Hypothalamus (tissue), 51 donors: ENCODE measurements at places on chromosomes 3 and 15.

- no peak for DNase-seq
These were observed 424.4 kb downstream of the C3orf38 start for GRCh38 chr3:88574146-88574545.

GRCh38 chr15:74385733-74386132 is 18.3 kb upstream of the CYP11A1 start:
- DNase-seq = no peak

GRCh38 chr3:28745916-28746617 is 397.4 kb upstream of the AZI2 start:
- no peak for DNase-seq

DNA sequence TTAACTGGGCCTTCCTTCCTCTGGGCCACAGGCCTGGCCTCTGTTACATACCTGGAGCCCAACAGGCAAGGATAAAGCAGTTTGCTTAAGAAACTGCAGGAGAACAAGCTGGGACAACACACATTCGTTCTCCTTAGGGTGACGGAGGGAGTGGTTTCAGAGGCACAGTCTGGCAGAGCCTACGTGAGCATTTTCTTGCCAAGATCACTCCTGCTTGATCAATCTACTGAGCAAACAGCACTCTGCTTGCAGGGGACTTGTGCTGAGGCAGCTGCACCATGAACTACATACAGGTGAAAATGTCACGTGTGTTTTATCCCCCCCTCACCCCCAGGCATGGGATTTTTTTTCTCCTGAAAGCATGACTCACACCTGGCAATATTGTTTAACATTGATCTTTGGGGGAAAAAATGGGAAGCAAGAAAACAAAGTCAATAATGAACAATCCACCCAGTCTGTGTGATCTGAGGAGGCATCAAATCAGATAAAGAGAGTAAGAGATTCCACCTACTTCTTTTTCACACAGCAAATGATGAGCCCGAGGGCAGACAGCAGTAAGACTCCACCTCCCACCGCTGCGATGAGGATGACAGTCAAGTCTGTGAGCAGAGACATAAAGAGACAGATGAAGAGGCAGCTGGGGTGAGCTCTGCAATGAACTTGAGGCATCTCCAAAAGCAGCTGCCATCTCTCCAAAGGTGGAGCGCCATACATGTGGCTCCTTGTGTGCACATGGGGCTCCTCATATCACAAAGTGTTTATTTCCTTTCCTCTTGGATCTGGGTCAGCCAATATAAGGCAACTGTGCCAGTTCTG is 57.4 kb downstream of the CDCP1 start:
- no peak for DNase-seq

DNA sequence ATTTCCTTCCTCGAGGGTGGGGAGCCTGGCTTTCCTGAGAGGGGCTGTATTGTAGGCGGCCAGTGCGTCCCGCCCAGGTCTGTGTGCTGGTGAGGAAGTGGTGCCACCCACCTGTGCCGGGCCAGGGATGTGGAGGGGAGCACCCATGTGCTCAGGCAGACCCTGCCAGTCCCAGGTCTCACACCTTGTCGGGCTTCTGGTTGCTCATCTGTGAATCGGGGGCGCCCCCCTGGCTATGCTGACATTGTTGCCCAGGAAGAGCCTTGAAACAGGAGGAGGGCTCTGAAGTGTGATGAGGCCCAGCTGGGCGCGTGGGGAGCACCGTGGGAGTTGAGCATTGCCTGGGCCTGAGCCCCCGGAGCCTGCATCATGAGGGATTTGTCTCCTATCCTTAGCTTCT is 4.8 kb downstream of the FBLN2 start:
- no peak for DNase-seq

GRCh38 chr3:165729756-165730155 is 107.5 kb downstream of the BCHE start:
- no peak for DNase-seq

DNA sequence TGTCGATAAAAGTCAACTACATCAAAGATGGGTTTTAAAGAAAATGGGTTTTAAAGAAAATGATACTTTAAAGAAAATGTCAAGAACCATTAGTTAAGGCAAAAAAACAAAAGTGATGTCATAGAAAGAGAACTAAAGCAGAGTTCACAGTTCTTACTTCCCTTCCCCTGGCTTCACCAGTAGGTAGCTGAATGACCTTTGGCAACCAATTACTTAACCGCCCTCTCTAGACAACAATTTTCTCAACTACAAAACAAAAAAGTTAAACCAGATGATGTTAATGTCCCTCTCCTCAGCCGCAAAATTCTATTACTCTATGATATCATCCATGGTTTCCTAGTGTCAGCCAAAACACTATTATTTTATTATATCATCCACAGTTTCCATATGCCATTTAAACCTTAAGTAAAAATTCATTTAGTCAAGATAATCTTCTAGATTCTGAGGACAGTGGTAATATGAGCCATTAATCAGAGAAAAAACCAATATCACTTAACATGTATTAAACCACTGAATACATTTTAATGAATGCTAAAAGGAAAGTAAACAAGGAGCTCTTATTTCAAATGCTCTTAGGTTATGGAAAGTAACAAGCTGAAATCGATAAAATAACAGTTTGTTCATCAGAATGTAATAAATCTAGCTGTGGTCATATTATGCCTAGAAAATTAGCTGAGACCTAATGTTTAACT is 13.1 kb downstream of the RYK start:
- no peak for DNase-seq

GRCh38 chr15:34009656-34010055 is 29.3 kb downstream of the AVEN start:
- DNase-seq = no peak

DNA sequence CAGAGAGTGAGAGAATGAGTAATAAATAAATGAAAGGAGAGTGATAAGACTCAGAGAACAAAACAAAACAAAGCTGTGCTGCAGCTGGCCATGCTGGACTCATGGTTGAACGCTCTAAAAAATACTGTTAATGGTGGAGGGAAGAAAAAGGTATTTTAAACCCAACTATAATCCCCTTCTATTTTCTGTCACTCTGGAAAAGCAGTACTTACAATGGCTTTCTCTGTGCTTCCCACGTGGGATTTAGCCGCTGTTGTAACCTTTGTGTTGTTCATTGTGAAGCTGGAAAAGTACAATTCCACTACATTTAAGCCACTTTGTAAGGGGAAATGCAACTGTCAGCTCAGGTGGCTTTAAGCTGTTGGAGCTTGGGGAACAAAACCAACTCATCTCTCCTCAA is 917.7 kb downstream of the IGSF11 start:
- no peak for DNase-seq

GRCh38 chr3:39050029-39050428 is 1.7 kb downstream of the SCN11A start:
- DNase-seq = no peak

DNA sequence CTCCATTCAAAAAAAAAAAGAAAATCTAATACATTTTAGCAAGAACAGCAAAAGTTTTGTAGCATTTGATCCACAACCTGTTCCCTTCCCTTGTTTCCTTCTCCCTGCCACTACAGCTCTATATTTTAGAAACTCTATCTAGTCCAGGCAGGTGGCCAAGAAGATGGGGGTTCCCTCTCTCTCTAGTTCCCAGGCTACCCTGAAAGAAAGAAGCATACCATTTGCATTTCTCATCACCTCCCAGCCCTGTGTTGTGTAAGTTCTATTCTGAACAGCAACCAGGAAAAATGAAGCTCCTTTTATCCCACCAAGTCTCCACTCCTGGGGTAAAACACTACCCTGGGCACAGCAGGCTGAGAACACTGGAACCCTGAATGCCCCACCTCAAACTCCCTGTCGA is 100.0 kb downstream of the PCCB start:
- DNase-seq = no peak

DNA sequence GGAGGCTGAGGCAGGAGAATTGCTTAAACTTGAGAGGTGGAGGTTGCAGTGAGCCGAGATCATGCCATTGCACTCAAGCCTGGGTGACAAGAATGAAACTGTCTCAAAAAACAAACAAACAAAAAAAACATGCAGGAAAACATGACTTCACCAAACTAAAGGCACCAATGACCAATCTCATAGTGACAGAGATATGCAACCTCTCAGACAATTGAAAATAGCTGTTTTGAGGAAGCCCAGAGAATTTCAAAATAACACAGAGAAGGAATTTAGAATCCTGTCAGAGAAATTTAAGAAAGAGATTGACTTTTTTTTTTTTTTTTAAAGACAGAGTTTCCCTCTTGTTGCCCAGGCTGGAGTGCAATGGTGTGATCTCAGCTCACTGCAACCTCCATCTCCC is 26.1 kb downstream of the NCBP2 start:
- DNase-seq = no peak

DNA sequence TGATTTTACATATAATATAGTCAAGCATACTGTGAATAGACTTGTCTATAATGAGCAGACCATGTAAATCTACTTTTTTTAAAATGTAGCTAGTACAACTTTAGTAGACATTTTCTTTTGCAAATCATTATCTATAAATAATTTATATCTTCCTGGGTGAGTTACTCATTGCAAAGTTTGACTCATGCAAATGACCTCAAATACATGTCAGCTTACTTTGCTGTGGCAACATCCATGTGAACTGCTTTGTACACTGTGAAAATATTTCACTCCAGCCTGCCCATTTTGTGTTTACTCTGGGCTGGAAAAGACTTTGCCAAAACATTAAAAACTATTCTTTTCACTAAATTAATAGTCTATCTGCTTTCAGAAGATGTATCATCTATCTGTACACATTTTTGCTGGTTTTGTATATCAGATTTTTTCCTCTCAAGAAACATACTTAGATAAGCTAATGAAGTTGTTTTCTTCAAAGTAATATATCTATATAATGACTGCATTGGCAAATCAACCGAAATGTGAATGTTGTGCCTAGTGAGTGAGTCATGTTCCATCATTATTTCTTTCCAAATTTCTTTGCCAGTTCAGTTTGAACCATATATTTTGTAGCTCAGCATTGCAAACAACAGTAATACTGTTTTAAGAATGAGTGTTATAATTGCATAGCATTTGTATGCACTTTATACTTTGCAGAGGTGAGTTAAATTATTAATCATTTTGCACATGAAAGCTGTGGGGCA is 26.5 kb downstream of the IGSF10 start:
- no peak for DNase-seq

DNA sequence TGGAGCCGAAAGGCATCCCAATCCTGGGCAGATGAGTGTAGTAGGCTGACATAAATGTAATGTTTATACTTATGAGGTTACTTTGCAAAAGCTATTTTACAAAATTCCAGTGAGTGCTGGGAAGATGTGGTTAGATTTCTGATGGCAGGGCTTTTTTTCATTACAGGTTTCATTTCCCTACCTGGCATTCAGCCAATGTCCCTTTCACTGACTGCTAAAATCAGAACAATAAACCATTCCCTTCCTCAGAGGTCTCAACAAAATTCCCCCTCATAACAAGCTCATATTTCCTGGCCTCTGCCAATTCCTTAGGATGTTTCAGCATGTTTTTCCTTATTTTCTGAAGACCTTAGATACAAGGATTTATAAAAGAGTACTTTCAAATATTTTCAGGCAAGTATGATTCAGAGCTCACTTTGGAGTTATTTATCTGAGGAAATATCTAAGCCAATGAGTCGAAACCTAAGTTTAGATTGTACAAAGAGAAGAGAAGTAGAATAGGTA is 40.9 kb upstream of the CCDC80 start:
- no peak for DNase-seq

- no peak for DNase-seq
These were observed 371.2 kb downstream of the VPS13C start for GRCh38 chr15:61689067-61689466.

DNA sequence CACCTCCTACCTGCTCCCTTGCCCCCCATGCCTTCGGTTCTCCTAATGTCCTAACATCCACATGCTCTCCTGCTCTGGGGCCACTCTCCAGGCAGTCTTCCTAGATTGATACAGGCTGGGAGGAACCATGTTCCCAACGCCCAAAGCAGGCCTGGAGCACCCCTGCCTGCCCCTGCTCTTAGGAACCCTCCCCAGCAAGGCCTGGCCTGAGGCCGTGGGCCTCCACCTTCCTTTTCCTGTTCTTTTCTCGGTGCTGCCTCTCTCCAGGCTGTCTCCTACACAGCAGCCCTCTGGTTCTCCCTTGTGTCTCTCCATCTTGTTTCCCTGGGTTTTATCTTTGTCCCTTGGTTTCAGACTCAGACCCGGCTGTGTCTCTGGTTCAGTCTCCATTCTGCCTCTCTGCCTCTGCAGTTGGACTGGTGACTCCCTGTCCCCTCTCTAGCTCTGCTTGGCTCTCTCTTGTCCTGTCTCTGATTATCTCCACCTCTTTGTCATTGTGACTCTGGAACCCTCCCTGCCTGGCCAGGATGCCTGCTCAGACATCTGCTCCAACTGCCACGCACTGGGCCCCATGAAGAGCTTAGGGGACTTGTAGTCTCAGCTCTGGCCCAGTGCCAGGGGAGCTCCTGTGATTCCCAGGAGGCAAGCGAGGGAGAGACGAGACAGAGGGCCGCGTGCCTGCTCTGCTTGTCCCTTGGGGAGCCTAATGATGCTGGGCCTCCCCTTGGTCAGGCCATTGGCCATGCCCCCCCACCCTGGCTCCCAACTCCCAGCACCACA is 26.0 kb upstream of the RPL29 start:
- no peak for DNase-seq

DNA sequence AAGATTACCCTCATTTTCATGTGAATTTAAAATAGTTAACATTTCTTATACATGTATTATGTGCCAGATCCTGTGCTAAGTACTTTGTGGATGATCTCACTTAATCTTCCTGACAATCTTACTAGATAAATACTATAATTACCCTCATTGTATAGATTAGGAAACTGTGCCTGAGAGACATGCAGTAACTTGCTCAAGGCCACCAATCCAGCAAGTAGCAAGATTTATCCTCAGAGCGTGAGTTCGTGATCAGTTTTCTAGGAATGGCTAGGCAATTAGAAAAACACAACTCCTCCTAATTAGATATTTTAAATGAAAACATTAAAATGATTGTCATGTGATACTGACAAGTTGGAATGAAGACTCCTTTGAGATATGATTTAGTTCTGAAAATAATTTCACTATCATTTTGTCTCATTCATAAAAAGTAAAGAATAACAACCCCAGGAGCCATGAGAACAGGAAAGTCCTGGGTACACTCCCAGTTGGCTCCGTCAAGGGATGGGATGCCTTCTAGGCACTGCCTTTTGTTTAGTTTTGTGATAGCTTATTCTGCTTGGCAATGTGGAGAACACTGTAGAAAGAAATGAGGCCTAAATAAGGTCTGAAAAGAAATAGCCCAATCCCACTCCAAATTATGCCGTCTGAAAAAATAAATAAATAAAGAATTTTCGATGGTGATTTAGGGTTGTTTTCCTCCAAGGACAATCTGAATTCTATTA is 61.3 kb downstream of the FBN1 start:
- DNase-seq = no peak

DNA sequence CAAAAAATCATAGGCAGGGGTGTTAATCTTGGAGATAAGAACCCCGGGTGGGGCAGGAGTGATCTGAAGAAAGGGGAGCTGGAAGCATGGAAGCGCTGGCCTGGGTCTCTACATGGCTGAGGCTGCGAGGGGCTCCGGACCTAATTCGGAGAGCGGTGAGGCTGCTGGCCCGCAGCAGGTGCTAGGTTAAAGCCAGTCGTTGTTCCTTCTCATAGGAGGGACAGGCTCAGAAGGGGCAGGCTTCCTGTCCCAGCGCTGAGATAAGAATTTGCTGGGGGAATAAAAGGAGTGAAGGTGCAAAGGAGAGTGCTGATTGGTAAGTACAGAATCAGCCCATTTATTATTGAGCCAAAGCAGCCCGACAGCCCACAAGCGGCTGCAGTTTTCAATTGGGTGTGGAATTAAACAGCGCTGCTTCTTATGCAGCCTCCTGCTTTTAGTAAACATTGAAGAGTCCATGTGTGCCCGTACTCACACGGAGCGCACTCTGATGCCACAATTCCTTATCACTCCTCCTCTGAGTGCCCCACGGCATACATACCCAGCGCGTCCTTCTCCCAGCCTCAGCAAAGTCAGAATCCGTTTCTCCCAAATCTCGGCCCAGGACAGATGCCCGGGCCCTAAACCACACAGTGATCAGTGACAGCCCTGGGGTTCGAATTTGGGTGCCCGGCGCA is 17.1 kb downstream of the CHST13 start:
- no peak for DNase-seq
